ENCODE measurements at places on chromosomes 16 and 17. TPM values are rescaled to one million over a fixed set of nuclear protein-coding genes. Genes with fewer than 3 reads are reported as not detected.

The P3H4 gene
- 8.6 TPM for total RNA-seq

DNA sequence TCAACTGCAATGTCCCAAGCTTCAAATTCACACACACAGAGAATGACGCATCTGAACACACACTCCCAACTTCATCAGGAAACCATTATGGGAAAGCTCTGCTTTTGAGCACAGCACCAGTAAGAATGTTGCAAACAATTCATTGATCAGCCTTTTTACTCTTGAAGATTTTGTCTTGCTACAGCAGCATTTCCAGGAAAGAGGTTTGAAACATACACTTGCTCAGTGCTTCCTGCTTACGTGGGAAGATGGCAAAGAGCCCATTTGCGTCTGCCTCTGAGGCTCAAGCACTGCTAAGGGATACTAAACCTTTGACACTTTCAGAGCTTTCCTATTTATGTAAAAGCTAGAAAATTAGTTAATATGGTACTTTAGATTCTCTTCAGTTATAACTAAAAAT, 77.2 kb upstream of the MON1B start:
- no peak for DNase-seq

DNA sequence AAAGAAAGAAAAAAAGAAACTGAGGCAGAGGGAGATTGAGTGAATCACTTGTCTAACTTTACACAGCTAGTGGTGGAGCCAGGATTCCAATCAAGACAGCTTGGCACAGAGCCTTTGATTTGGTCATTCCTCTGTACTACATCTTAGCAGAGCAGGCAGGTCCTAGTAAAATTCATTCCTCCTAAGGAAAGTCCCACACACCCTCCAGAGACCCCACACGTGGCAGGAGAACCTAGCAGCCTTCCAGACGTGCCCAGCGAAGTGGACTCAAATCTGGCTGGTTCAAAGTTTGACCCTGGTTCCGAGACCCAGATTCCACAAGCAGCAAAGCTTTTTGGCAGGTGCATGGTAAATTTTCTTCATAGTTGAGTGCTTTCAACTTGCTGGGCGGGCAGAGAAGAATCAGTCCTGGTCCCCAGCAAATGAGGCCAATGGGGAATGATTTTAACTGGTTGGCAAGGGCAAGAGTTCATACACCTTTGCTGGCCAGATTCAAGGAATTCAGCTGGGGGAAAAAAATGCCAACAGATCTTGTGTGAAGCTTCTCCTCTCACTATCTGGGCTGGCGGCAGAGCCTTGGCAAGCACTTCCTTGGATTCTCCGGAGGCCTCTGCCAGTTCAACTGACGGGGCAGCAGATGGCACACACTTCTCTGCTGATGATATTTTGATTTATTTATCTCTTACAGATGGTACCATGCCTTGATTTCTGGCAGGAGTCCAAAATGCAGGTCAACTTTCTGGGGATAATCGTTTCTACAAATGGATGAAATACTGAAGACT, 82.4 kb downstream of the GSG1L start:
- DNase-seq, result no peak

GRCh38 chr17:69869667-69870066, 205.4 kb upstream of the KCNJ16 start:
- DNase-seq, result no peak

GRCh38 chr17:3796110-3796821, 4.7 kb downstream of the ITGAE start:
- DNase-seq, result peak; percentile 61

Data from hematopoietic multipotent progenitor cell (in vitro differentiated cells).